ENCODE measurements at places on chromosomes 4 and X.

DNA sequence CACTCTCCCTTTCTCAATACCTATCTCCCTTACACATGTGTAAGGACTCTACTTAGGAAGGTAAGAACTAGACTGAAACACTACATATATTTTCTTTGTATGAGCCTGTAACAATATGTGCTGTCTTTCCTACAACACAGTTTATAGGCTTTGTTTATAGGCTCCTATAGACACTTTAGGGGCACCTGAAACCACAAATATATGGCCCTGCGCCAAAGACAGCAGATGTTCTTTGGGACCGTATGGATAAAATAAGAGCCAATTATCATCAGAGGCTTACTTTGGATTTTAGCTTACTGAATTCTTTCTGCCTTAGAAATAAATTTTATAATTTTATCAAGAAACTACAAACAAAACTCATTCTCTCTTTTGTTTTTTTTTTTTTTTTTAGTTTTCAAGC is 16.6 kb upstream of the CXCL3 start:
- no peak for DNase-seq

DNA sequence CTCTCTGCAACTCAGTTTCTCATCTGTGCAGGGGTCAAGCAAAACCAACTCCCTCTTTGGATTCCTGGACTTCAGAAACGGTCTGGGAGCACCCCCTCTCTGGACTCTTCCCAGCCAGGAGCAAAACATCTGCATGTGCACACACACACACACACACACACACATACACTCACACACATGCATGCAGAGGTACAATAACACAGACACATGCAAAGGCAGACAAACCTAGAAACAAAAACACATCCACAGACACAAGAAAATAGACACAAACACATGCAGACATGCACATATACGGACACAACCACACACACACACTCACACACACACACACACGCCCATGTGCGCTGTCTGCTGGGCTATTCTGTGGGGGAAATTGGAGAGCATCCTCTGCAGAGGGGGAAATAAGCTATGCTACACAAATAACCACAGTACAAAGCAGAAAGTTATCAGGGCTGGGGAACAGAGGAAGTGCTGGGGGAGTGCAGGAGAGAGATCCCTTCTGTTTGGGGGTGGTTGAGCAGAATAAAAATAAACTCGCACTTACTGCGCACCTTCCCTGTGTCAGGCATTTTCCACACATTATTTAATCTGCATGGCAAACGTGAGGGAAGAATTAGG is 19.9 kb downstream of the IQSEC2 start:
- DNase-seq: no peak

DNA sequence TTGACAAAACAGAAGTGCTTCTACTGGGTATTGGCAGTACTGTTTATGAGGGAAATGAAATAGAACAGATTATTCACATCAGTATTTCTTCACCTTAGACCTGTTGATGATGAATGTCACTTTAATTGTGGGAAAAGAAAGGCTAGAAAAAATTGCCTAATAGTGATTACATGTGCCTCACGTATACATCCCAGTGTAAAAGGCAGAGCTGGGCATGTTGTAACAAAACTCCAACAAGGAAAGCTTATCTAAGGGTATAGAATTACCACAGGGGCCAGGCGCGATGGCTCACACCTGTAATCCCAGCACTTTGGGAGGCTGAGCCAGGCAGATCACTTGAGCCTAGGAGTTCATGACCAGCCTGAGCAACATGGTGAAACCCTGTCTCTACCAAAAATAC is 4.2 kb downstream of the PGM2 start:
- DNase-seq: no peak

DNA sequence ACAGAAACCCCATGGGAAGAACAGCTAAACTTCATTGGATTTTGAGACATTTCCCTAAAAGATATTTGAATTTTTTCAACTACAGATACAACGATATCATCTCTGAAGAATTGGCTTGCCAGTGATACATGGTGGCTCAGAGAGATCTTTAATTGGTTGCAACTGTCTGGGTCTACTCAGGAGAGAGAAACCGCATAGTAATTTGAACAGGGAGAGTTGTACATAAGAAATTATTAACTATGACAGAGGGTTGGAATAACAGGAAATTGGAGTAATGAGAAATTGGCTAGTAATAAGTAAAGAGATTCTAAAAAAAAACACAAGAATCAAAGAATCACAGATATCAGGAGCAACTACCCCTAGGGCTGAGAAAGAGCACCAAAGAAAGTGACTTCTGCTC is 118.4 kb downstream of the KLHL13 start:
- DNase-seq: no peak

GRCh38 chrX:45743081-45743533 is 542.4 kb upstream of the DIPK2B start:
- peak; percentile 90 for DNase-seq

- DNase-seq: peak; percentile 41
Measured at GRCh38 chrX:20729416-20729815, 462.7 kb upstream of the RPS6KA3 start.

DNA sequence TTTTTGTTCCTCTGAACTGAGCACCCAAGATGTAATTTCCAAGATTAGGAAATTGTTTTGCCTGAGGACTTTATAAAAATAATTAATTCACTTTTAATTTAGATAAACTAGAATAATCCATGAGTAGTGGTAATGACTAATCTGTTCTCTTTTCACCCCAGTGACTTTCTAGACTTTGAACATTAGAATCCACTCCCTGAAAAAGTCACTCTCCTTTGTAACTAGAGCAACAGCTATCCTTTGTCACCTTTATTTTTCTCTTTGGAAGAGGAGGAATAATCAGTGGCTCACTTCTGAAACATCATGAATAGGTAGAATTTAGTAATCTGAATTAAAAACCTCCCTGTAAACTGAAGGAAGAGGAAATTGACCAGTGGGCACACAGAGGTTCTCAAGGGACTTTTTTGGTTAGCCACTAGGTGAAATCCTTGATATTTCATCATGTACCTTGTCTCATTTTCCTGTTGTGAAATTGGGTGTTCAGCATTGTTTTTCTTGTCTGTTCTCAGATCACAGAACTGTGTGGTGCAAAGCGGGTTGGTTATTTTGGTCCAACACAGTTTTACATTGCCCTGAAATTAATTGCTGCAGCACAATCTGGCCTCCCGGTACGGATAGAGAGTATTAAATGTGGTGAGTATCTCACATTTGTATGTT is 59.4 kb downstream of the REPS2 start:
- DNase-seq: peak; percentile 42

GRCh38 chrX:136674270-136674985 is 26.5 kb downstream of the CD40LG start:
- DNase-seq: no peak

DNA sequence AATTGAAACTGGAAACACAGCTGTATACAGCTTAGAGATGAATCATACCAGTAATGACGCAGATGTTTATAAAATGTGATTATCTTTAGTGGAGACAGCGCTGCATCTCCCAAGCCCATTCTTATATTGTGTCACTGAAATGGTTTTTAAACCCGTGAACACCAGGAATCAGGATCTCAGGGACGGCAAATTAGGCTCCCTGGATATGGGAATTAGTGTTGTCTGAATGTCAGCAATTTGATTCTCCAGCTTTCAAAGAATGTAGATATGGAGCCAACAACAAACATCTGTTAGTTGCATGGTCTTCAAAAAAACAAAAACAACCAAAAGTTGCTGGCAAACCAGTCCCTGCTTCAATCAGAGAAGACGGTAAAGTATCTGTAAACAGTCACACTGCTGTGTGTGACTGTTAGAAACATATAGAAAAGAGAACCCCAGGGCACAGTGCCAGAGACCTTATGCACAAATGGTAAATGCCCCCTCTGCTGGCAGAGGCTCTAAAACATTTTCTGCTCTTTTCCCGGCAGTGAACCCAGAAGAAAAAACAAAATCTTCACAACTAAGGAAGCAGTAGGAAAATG is 351.9 kb upstream of the FTHL17 start:
- DNase-seq: peak; percentile 58

- peak; percentile 13 for DNase-seq
Measured at GRCh38 chr4:152828122-152828521, 48.4 kb downstream of the ARFIP1 start.

GRCh38 chrX:112832481-112833095 is 8.0 kb downstream of the AMOT start:
- DNase-seq: peak; percentile 28

GRCh38 chr4:4670869-4671268 is 129.0 kb upstream of the STX18 start:
- DNase-seq: peak; percentile 32

- DNase-seq: peak; percentile 24
Measured at GRCh38 chr4:141896687-141897086, 260.3 kb downstream of the IL15 start.

DNA sequence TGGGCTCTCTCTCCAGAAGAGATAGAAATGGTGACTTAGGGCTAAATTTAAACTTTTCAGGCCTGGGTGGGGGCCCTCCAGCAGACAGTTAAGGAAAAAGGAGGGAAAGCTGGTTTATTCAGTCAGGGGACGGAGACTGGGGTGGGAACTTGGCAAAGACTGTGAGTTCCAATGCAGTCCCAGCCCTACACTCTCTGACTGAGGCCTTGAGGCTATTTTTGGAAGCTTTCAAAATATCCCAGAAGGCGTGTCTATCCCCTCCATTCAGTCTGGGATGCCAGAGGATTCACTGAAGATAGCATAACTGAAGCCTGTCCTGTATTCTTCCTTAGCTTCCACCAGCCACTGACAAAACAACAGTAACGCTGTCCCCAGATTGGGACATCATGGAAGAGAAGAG is 32.1 kb upstream of the MSN start:
- no peak for DNase-seq

DNA sequence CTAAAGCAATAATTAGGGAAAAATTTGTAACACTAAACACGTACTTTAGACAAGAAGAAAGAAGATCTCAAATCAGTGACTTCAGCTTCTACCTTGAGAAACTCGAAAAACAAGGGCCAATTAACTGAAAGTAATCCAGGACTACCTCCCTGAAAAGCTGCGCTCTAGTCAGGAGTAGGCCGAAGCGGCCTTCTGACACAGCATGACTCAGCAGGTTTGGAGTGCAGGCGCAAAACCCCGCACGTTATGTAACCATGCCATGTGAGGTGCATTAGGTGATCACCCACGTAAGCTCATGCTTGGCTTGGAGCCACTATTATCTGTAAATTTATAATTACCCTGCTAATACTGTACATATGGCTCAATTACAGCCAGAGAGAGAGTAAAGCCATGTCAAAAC is 52.8 kb upstream of the CCDC149 start:
- DNase-seq: peak; percentile 18

DNA sequence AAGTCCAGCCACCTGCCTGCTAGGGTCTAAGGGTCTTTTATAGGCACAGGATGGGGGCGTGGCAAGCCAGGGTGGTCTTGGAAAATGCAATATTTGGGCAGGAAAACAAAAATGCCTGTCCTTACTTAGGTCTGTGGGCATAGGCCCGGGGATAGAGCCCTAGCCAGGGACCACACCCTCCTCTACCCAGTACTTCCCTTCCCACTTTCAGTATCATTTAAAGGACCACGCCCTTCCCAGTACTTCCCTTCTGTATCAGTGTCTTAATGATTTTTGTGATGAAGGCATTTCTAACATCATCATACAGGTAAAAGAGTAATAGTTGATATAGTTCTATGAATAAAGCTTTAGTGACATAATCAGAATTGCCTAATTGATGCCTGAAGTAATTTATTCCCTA is 11.4 kb downstream of the BANK1 start:
- no peak for DNase-seq

- no peak for DNase-seq
Measured at GRCh38 chrX:15350329-15350996, 15.1 kb upstream of the PIGA start.

GRCh38 chr4:52081216-52081615 is 30.1 kb downstream of the SPATA18 start:
- DNase-seq: no peak

- peak; percentile 77 for DNase-seq
Measured at GRCh38 chr4:163332526-163333406, at the start of gene NPY1R. Gene NPY1R, minus strand, starts transcription at chr4:163332596. Its CDS starts 6,042 bp downstream, at chr4:163326554.

DNA sequence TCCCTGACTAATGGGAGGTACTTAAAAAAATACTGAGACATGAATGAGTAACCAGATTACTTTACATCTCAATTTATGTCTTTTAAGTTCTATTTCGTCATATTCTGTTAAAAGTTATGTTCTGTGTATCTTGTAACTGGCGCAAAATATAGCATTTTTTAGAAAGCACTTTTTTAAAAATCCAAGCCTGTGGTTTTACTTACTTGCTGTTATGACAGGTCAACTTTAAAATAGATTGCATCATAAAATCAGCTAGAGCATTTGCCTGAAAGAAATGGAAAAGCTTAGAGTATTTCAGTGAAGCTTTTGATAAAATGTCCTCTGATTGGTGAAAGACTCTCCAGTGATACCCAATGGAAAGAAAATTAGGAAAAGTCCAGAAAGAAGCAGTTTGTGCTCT is 1892.3 kb upstream of the TENM3 start:
- DNase-seq: no peak

- no peak for DNase-seq
Measured at GRCh38 chrX:118221270-118221669, 104.7 kb upstream of the KLHL13 start.

DNA sequence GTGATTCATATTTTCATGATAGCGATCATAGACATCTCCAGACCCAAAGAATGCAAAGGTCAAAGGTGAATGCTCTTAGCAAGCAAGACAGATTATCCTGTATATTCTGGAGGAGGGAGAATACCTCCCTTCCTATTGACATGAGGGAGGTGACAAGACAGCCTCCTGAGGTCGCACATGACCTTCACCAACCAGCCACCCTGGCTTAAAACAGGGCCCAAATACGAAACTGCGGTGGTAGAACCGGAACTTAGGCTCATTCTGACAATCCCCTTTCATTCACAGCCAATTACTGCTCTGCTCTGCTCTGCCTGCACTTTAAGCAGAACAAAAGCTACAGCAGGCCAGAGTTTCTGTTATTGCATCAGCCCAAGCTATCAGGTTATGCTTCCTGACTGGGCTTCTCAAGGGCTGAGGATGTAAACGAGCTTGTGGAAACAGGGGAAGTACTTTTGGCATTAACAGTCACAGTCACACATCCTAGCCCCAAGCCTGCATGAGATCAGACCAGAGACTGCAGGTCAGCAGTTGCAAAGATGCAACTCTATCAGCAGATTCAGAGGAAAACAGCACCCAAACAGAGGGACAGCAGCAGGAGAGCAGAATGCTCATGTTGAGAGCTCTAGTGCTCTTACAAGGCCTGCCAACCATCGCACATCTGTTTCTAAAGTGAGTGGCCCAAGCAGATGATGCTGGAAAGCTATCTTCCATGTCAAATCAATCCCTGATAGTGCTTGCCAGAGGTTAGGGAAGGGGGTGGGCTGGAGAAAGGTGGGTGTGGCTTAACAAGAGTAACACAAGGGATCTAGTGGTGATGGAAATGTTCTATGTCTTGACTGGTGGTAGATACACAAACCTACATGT is 51.3 kb upstream of the MAP3K15 start:
- DNase-seq: peak; percentile 19

- no peak for DNase-seq
Measured at GRCh38 chr4:156956826-156957368, 14.7 kb downstream of the PDGFC start.

- no peak for DNase-seq
Measured at GRCh38 chr4:169369634-169370033, 98.9 kb upstream of the SH3RF1 start.

GRCh38 chr4:41409594-41409895 is 128.4 kb upstream of the LIMCH1 start:
- DNase-seq: no peak

- peak; percentile 47 for DNase-seq
Measured at GRCh38 chr4:104693601-104694201, 199.0 kb upstream of the CXXC4 start.

GRCh38 chr4:156606554-156607477 is 364.8 kb downstream of the PDGFC start:
- DNase-seq: peak; percentile 49

GRCh38 chrX:124300405-124300804 is 32.1 kb upstream of the TEX13D start:
- DNase-seq: no peak

- peak; percentile 91 for DNase-seq
Measured at GRCh38 chr4:73735231-73735630, 5.1 kb upstream of the CXCL8 start.
